NCI-H2171 (cell line): ENCODE measurements at places on chromosomes 1 and 21.

DNA sequence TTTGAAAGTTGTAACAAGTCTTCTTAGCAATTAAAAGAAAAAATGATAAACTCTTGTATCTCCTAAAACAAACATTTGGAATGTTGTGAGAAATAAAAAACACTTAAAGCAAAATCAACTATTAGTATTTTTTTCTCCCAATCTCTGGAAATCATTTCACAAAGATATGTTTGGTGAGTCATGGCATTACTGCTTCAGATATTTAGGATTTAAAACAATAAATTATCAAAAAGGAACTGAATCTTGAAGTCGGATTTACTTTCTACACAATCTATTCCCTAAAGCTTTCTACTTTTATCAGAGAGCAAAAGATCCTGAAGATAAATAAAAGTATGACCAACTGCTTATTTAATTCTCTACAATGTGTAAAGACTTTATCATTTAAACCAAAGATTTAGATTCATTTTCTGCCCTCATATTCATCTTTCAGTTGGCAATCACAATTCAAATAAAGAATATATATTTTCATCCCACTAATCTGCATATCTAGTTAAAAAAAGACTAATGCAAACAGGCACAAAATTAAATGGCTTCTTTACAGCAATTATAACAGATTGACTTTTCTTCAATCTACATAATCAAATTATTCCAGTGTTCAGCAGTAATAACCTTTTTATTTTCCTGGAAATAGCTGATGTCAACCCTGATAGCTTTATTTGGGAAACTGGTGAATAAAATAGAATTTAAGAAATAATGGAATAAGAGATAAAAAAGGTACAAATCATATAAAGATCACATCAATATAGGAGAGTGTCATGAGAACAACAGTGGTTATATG lies 230.0 kb downstream of the COP1 start:
- DNase-seq = no peak

DNA sequence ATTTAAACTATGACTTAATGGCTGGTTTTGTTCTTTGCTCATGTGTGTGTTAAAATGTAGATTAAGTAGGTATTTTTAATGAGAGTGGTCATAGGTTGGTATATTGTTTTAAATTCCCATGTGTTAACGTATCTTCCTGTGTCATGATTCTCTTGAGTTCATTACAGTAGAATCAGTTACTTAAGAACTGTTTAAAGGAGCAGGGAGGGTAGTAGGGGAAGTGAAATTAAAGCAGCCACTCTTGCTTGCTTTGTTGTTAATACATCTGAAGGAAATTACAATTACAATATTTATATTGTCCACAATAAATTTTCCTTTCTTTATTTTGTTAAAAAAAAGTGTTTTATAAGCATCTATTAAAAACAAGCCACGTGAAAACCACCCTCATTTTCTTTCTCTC lies 119.2 kb upstream of the KIAA1614 start:
- DNase-seq = no peak

DNA sequence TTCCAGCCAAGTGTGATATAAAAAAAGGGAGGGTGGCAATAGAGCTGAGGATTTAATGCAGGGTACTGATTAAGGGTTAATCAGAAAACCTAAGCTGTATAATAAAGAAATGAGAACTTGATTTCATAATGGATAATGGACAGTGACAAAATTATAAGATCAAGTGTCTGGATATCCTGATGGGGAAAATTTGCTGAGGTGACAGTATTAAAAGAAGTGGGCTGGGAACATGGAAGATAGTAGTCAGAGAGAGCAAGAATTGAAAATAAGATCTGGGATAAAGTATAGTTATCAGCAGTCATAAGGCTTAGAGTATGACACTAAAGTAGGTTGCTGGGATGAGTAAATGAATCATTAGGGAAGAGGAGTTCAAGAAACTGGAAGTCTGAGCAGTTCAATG lies 627.3 kb upstream of the RGS18 start:
- no peak for DNase-seq

DNA sequence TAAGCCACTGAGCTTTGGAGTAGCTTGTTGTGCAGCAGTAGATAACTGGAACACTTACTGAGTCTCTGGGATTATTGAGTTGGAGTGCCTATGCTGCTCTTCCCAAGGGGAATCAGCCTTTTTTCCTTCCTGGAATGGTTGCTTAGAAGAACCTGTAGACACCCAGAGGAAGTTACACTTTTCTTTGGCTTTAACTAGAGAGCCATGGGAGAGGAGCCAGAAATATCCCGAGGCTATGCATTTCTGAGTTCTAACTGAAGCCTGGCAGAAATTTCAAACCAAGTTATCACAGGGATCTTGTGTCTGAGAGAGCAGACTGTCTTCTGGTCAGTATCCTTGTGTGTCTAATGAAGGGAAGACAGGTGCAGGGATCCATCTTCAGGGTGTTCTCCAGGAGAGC lies 28.3 kb downstream of the LAMC1 start:
- DNase-seq = no peak

DNA sequence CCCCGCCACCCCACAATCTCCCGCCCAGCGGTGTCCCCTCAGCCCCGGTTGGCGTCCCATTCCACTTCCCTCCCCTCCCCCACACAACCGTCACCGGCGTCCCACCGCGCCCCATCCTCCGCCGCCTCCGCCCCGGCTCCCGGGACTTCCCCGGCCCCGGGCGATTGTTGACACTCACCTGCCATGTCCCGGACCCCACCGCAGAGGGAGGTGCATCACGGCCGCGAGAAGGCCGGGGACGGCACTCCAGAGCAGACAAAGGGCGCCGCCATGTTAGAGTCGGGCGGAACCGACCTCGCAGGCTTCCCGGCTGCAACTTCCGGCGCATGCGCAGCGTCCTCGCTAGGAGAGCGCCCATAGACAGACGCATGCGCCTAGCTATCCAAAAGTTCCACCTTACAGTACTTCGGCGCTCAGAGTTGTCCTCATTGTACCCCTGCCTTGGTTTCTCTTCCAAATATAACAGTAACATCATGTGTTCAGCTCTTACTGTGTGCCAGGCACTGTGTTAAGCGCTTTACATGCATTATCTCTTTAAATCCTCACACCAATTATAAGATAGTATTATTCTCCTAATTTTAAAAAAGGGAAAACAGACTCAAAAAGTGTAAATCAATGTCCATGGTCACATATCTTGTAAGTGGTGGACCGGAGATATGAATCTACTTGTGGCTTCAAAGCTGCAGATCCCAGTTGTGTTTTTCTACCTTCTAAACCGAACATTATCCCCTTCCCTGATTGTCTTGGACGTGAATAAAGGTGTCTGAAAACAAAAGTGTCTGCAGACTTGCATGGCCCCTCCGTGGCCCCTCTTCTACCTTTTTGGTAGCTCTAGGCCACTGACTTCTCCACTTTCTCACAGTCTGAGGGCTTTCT lies at the start of gene ZBTB17:
Gene ZBTB17, minus strand, starts transcription at position 297 of the 876 bp plus-strand sequence. CDS start 27,606 bp downstream, outside the sequence.
- DNase-seq = peak; percentile 91

DNA sequence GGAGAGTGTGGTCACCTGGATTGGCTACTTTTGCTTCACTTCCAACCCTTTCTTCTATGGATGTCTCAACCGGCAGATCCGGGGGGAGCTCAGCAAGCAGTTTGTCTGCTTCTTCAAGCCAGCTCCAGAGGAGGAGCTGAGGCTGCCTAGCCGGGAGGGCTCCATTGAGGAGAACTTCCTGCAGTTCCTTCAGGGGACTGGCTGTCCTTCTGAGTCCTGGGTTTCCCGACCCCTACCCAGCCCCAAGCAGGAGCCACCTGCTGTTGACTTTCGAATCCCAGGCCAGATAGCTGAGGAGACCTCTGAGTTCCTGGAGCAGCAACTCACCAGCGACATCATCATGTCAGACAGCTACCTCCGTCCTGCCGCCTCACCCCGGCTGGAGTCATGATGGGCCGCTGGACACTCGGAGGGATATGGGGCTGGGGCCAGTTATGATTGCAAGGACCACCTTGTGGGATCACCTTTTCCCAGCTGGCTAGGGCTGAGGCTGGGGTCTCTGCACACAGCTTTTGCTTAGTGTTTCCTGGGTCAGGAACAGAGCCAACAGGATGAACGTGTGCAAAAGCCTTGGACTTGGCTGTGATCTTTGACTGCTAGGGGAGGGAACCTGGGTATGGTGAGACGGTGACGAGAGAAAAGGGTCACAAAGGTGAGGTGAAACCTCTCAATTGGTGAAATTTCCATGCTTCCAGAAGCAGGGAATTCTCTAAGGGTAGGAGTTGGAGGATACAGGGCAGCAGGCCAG lies 4.3 kb upstream of the GNAI3 start:
- no peak for DNase-seq

GRCh38 chr1:39585933-39586332 lies 9.3 kb upstream of the PABPC4 start:
- no peak for DNase-seq

DNA sequence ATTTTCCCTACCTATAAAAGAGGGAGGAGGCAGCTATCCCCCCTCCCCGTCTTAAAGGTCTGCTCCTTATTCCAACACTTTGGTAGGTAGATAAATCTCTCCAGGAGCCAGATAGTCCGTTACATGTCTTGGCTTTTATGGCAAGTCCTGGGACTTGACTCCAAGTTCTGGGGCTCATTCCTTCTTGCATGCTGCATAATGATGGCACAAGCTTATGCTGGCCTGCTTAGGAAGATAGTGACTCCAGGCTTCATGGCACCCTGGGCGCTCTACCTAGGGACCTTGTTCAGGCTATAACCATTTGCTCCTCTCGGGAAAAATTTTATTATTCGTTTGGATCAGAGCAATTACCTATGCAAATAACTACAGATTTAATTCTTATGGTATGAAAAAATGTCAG lies 3.7 kb downstream of the SLAMF1 start:
- DNase-seq = no peak

DNA sequence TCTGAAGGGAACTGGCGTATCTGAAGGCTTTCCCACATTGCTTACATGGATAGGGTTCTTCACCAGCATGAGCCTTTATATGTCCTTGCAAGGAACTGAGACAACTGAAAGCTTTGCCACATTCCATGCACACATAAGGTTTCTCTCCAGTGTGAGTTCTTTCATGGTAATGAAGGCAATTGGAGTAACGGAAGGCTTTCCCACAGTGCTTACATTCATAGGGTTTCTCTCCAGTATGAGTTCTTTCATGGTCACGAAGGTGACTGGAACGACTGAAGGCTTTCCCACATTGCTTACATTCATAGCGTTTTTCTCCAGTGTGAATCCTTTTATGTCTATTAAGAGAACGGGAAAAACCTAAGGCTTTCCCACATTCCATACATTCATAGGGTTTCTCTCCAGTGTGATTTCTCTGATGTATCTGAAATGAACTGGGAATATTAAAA lies 15.0 kb downstream of the ZNF124 start:
- no peak for DNase-seq

GRCh38 chr21:45726438-45726837 lies 82.9 kb downstream of the PCBP3 start:
- no peak for DNase-seq

GRCh38 chr1:53981220-53981619 lies 35.1 kb downstream of the LRRC42 start:
- DNase-seq = no peak

- DNase-seq = no peak
These were observed 27.4 kb downstream of the KCNJ15 start for GRCh38 chr21:38284216-38284615.

DNA sequence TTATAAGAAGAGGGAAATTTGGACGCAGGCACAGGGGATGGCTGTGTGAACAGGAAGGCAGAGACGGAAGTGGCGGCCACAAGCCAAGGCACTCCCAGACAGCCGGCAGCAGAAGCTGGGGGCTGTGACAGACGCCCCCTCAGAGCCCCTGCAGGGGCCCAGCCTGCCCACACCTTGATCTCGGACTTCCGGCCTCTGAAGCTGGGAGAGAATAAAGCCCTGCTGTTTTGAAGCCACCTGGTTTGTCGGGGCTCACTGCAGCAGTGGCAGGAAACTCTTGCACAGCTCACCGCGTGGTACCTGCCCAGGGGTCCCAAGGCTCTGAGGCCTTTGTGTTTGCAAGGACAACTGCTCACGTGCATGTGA lies 13.7 kb downstream of the MEGF6 start:
- no peak for DNase-seq

GRCh38 chr1:232844791-232845190 lies 39.6 kb downstream of the MAP10 start:
- DNase-seq = no peak

- no peak for DNase-seq
These were observed 105.6 kb upstream of the UBE2U start for GRCh38 chr1:64097859-64098258.

DNA sequence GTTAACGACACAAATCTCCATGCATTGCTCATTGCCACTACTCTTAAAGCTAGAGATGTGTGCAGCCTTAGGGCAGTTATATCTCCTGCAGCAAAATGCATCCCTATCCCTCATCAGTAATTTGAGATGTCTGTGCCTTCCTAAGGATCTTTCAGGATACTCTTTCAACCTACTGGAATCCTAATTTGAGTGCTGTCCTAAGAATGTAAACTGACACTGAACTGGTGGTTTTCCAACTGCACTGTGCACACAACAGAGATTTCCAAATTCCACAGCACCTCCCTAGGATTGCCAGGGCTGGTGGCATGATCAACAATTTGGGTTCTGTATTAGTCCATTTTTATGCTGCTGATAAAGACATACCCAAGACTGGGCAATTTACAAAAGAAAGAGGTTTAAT lies 193.9 kb downstream of the LTN1 start:
- no peak for DNase-seq

- DNase-seq = no peak
These were observed 58.8 kb downstream of the GALNT2 start for GRCh38 chr1:230125640-230126528.

GRCh38 chr1:58391056-58391455 lies 155.5 kb downstream of the OMA1 start:
- DNase-seq = no peak

GRCh38 chr1:117566556-117566955 lies 39.3 kb upstream of the TENT5C start:
- DNase-seq = no peak

DNA sequence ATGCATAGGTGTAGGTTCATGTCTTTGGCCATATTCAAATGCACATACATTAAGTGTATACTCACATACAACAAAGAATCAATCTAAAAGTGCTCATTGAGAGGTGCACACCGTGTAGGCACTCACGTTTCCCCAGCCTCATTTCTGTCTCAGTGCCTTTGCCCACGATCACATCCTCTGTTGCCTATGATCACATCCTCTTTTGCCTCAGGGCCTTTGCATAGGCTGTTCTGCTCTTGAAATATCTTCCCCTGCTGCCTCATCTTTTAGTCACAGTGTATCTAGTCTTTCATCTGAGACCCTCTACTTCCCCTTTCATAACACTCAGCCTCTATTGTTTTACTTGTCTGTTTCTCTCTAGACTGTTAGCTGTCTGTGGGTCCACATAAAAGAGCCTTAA lies 69.3 kb downstream of the FOXD2 start:
- no peak for DNase-seq

DNA sequence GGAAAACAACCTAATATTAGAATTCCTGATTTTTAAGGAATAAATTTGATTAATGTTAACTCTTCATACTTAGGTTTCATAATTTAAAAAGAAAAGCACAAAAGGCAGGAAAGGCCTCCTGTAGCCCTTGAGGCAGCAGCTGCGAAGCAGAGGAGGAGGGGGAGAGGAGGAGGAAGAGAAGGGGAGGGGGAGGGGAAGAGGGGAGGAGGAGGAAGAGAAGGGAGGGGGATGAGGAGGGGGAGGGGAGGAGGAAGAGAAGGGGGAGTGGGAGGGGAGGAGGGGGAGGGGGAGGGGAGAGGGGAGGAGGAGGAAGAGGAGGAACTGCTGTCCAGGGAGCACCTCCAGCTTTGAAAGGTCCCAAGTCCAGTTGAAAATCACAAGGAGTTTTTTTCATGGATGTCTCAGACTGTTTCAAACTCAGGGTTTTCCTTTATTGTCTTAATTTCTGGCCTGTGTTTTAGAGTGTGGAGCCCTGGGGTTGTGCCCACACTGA lies 35.1 kb upstream of the DIP2A start:
- DNase-seq = no peak

GRCh38 chr21:37001441-37001840 lies 5.1 kb upstream of the RIPPLY3 start:
- DNase-seq = no peak

- no peak for DNase-seq
These were observed 54.1 kb upstream of the LYST start for GRCh38 chr1:235920596-235921375.
